ENCODE measurements at places on chromosomes 12 and 14. TPM values are rescaled to one million over a fixed set of nuclear protein-coding genes. Genes with fewer than 3 reads are reported as not detected.

PRB2 gene
- not detected for total RNA-seq

MAP1LC3B2 gene
- 0.53 TPM for total RNA-seq

UNG gene
- total RNA-seq: 16.1 TPM

SLC24A4 gene
- not detected for total RNA-seq

KRT7 gene
- 2.2 TPM for total RNA-seq

SLC6A15 gene
- total RNA-seq: 0.13 TPM

TCL1B gene
- total RNA-seq: not detected

SPIC gene
- not detected for total RNA-seq

SLC11A2 gene
- 67.7 TPM for total RNA-seq

ANG gene
- 7.8 TPM for total RNA-seq

SPSB2 gene
- 10.5 TPM for total RNA-seq

IL22 gene
- not detected for total RNA-seq

LRFN5 gene
- total RNA-seq: 1.2 TPM

DDX47 gene
- 46.0 TPM for total RNA-seq

ZFP36L1 gene
- 12.1 TPM for total RNA-seq

CD163L1 gene
- 3.6 TPM for total RNA-seq

SELPLG gene
- total RNA-seq: 1.7 TPM

MGP gene
- 281 TPM for total RNA-seq

MAP3K9 gene
- under 0.01 TPM for total RNA-seq

NAV3 gene
- total RNA-seq: 55.8 TPM

TRAFD1 gene
- total RNA-seq: 44.5 TPM

All from aortic smooth muscle cell (primary cell).